ENCODE measurements at places on chromosomes 2 and 18. TPM values are rescaled to one million over a fixed set of nuclear protein-coding genes. Genes with fewer than 3 reads are reported as not detected.

The MYO5B gene
- total RNA-seq, result 31.3 TPM

The HRH4 gene
- total RNA-seq, result 0.13 TPM

The POTEJ gene
- not detected for total RNA-seq

The SDC1 gene
- 1,308 TPM for total RNA-seq

The INHBB gene
- total RNA-seq, result 0.53 TPM

The ITPRIPL1 gene
- total RNA-seq, result 1.6 TPM

The SCN7A gene
- not detected for total RNA-seq

The DNER gene
- total RNA-seq, result 1.8 TPM

The FAP gene
- total RNA-seq, result 0.26 TPM

The MLPH gene
- 14.7 TPM for total RNA-seq

Data from bronchial epithelial cell (primary cell).